Hindlimb muscle (tissue), 1 donor: ENCODE measurements at places on chromosomes 1 and 21. TPM values are rescaled to one million over a fixed set of nuclear protein-coding genes. Genes with fewer than 3 reads are reported as not detected.

GRCh38 chr21:45748593-45748992, 105.1 kb downstream of the PCBP3 start:
- DNase-seq: no peak

APH1A gene
- 112 TPM for polyA plus RNA-seq

GRCh38 chr1:66774438-66774837, 22.2 kb downstream of the DYNLT5 start:
- DNase-seq: no peak

GRCh38 chr1:187878883-187879282, 1050.1 kb downstream of the PLA2G4A start:
- DNase-seq: no peak

GRCh38 chr1:245860657-245861544, 646.2 kb downstream of the SMYD3 start:
- no peak for DNase-seq

- no peak for DNase-seq
Measured at GRCh38 chr1:200741551-200742207, 3.0 kb downstream of the CAMSAP2 start.

MYOM3 gene
- 458 TPM for polyA plus RNA-seq

CELA2A gene
- polyA plus RNA-seq: 0.84 TPM

DNA sequence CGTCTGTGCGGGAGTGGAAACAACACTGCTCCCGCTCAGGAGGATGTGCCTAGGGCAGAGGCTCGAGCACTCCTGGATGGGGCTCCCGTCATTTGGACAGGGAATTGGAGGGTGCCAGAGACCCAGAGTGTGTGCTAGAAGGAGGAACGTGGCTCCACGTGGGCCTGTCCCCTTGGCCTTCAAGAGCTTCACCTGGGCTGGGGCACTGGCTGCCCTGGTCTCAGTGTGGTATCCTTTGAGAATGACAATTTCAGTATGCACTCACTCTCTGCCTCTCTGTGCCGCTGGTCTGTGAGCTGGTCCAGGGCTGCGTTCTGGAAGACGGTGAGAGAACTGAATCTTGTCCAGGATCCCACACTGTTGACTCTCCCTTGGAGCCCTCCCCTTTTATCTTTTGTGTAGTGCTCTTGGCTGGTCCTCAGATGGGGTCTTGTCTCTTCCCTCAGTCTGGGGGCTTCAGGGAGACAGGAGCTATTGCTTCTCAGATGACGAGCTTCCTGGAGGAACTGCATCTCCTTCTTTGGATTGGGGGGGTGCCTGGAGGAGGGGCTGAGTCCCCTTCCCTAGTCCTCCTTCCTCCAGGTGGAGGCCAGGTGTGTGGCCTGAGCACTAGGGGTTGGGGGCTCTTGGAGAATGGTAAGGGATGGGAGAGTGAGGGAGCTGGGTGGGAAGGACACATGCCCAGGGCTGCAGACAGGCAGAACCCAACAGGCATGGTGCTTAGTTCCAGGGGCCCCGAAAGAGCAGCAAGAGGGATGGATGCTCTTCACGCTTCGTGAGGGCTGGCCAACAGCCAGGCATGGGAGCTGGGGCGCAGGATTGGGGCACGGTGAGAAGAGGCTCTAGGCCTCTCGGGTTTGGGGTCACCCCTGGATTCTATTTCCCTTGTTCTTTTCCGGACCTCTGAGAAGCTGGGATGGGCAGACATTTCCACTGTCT, 14.8 kb upstream of the ETV3L start:
- DNase-seq: no peak

- DNase-seq: no peak
Measured at GRCh38 chr1:53975861-53976260, 29.7 kb downstream of the LRRC42 start.

DNA sequence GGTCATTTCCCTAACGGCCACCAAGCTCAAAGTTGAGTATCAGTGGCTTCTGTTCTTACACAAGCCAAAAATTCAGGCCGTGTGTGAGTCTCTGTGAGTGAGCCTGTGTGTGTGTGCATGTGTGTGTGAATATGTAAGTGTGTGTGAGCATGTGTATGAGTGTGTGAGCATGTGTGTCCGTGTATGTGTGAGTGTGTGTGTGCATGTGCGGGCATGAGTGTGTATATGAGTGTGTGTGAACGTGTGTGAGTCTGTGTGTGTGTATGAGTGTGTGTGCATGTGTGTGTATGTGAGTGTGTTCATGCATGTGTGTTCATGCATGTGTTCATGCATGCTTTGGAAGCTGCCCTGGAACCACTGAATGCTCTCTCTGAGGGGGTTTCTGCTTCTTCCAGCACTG, 105.7 kb downstream of the AJAP1 start:
- no peak for DNase-seq

GRCh38 chr21:25501462-25501861, 105.8 kb downstream of the MRPL39 start:
- no peak for DNase-seq

PLCH2 gene
- 1.0 TPM for polyA plus RNA-seq

- DNase-seq: no peak
Measured at GRCh38 chr1:94009304-94009703, 100.1 kb upstream of the GCLM start.

DNA sequence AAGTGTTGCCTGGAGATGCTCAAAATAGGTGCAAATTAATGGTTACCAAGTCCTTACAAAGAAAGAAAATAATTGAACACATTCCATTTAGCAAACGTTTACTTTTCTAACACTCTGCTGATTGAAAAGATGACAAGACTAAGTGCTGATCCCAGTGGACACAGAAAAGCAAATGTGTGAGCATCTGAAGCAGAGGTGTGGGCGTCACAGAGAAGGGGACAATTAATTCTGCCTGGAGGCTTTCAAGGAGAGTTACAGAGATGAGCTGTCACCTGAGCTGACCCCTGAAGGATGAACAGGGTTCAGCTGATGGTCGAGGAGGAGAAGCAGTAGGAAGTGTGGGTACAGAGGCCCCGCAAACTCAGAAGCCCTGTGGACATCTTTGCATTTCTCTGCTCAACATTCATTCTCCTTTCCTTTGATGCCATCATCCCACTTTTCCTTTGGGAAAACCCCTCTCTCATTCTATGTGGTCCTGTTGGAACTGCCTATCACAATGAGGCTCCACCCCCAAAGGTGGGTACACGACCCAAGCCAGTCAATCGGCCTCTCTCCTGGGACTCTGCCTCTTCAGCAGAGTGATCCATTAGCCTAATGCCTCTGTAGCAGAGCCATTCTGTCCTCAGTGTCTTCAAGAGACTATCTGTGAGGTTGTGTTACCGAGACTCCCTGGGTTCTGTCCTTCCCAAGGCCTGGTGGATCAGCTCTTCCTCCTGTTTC, 17.2 kb upstream of the PLA2G2E start:
- no peak for DNase-seq

AMPD2 gene
- polyA plus RNA-seq: 27.6 TPM

DNA sequence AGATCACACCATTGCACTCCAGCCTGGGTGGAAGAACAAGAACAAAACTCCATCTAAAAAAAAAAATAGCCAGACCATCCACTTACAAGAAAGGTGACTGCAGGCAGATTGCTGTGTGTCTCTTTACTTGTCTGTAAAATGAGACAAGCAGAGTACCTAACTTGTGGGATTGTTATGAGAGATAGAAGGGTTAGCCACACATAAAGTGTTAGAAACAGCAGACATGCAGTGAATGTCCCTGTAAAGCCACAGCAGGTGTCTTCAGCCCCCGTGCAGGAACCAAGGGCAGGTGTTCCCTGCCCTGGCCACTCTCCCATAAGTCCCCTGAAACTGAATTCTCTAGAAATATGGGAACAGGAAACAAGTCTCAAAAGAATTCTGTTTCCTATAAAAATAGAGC, 40.8 kb upstream of the EFHD2 start:
- DNase-seq: no peak

- no peak for DNase-seq
Measured at GRCh38 chr1:230145505-230145899, 78.5 kb downstream of the GALNT2 start.

DNA sequence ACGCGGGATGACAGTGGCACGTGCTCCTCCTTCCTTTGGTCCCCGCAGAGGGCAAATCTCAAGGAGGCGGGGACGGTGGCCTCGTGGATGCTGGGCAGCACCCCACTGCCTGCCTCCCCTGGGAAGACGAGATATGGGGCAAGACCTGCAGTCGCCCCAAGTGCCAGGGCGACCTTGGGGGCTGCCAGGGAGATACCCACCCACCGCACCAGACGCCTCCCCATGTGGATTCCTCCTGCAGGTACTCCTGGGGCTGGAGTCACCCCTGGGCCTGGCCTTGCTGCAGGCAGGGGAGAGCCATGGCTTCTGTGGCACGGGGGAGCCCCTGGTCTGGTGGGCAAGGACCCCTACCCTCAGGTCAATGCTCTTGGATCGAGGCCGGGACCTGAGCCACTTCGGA, 5.9 kb upstream of the AURKAIP1 start:
- no peak for DNase-seq

DNA sequence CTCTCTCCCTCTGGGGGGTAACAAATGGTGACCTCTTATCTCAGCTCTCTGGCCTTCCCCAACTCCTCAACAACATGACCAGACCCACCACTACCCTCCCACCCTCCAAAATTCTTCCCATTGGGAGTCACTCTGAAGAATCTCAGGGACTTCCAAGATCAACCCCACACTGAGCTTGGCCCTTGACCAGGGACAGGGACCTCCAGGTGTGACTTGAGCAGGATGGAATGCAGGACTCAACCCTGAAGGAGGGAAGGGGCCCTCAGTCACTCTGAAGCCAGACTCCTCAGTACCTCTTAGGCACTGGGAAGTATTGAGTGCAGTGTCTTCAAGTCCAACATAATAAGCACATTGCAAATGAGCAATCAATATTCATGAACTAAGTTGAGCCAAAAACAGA, 1.9 kb downstream of the CASQ1 start:
- no peak for DNase-seq

- DNase-seq: no peak
Measured at GRCh38 chr1:44568128-44568900, 106.0 kb downstream of the TMEM53 start.

DNA sequence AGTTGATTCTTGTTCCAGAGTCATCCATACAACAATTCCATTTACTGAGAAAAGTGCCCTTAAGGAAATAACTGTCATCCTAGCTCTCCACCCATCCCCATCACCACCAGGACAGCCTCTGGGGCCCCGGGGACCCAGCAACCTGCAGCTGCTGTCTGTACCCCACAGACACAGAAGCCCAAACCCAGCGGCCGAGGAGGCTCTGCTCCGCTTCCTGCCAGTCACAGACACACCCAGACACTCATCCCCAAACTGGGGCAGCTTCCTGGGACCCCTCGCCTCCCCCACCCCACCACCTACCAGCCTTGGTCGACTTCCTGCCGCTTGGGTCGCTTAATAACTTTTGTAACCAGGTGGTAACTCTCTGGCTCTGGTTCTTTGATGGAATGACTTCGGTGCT, 121.6 kb upstream of the SLC25A33 start:
- DNase-seq: no peak

HES5 gene
- polyA plus RNA-seq: 0.40 TPM

DNA sequence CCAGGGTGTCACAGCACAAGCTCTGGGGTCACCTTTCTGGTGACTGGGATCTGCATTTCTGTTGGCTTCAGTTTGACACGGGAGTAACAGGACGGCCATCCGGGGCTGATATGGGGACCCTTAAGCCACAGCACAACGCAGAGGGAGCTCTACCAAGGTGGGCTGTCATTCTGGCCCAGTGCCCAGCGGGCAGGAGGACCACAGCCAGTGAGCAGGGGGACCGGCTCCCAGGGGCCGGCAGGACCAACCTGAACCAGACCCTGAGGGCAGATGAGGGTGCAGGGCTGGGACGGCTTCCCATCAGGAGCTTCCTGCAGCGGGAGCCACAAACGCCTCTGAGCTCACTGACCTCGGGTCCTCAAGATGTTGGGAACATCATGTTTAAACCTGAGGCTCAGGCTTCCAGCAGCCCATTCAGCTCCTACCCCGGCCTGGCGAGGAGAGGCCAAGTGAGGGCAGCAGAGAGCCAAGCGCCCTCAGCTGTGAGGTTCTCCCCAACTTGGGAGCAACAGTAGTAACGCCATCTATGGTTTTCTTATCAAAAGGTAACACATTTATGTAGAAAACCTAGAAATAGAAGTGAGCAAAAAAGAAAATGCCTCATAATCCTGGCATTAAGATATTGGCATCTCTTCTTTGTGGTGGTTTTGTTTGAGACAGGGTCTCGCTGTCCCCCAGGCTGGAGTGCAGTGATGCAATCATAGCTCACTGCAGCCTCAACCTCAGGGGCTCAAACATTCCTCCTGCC, 26.8 kb downstream of the TMEM201 start:
- DNase-seq: no peak

CRYBG2 gene
- polyA plus RNA-seq: 0.40 TPM

NLRP3 gene
- 1.8 TPM for polyA plus RNA-seq

- no peak for DNase-seq
Measured at GRCh38 chr1:117612517-117613248, 6.8 kb downstream of the TENT5C start.

GOLT1A gene
- not detected for polyA plus RNA-seq

CEP170 gene
- 46.9 TPM for polyA plus RNA-seq

DNA sequence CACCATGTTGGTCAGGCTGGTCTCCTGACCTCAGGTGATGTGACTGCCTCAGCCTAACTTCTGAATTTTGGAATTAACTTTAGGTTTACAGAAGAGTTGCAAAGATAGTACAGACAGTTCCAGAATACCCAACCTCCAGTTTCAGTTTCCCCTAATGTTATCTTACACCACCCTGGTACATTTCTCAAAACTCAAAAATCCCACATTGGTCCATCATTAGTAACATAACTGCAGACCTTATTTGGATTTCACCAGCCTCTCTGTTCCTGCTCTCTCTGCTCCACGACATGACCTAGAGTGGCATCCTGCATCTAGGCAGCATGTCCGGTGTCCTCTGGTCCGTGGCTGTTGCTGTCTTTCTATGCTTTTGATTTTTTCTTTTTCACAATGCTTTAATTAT, 5.0 kb upstream of the ZC3H12A start:
- DNase-seq: no peak

MTMR11 gene
- 10.0 TPM for polyA plus RNA-seq

GRCh38 chr1:94471271-94471670, 53.1 kb downstream of the ABCD3 start:
- DNase-seq: no peak

TMPRSS15 gene
- 0.89 TPM for polyA plus RNA-seq

GRCh38 chr1:177596485-177596884, 373.4 kb downstream of the SEC16B start:
- DNase-seq: no peak

NR5A2 gene
- polyA plus RNA-seq: 3.0 TPM

DNA sequence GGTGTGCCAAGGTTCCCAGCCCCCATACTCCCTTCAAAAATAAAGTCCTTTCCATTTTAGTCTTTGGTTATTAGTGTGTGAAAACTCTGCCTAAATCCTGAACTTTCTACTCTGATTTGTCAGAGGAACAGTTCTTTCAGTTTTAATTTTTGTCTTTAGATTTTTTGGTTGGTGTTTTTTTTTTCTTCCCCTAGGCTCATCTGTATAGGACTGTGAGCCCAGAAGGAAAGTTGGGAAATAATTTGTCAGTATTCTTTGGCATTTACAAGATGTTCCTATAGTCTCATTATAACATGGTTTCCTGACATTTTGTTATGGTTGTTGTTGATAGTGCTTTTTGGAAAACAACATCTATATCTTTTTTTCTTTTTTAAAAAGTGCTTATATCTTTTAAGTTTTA, 38.0 kb downstream of the LAMC1 start:
- DNase-seq: no peak

BMP8A gene
- 0.53 TPM for polyA plus RNA-seq
